ENCODE measurements at places on chromosomes 6 and 20.
A peak's percentile ranks its signal among the peaks of the same experiment; 100 is the strongest.

DNA sequence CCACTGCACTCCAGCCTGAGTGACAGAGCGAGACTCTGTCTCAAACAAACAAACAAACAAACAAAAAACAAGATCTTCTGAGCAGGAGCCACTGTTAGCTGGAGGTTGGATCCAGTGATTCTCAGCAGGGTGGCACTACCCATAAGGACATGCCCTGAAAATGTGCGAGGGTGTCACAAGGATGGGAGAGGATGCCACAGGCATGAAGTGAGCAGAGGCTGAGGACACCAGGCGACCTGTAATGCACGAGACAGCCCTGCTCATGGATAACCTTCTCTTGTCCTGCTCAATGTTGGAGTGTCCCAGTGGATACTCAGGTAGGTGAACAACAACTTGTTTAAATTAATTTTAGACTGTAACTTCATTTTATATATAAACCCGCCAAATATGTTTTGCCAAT lies 76.8 kb downstream of the KCNB1 start:
- no peak for DNase-seq

- no peak for DNase-seq
Observed at GRCh38 chr6:27406085-27406484, 17.5 kb downstream of the ZNF391 start.

GRCh38 chr6:80544976-80545722 lies 438.7 kb downstream of the BCKDHB start:
- DNase-seq, result no peak

DNA sequence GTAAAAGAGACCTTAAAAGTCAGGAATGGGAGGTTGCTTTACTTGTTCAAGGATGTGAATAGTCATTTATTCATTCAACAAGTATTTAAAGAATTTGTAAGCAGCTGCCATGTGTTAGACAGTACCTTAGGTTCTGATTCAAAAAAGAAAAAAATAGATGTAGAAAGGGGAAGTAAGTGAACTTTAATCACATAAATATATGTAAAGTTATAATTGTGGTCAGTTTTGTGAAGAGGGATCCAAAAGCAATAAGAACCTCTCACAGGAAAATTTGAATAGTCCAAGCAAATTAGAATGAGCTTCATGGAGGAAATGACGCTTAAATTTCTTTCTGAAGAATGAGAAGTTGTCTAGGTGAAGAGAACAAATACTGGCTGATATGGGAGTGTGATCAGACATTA lies 596.1 kb upstream of the CITED2 start:
- no peak for DNase-seq

DNA sequence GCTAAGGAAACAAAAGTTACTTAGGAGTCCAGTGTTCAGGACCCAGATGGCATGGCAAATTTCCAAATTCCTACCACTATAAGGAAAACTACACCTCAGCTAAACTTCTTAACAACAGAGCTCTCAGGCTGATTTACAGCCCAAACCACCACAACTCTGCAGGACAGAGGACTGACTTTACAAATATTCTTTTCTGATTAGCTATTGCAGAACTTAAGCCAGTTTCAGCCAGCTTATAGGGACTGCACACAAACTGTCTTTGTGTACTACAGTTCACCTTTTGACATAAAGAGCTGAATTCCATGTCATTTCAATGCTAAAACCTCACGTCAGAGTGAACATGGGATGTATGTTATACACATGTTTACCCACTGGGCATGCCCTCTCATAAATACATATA lies 305.4 kb downstream of the KHDRBS2 start:
- no peak for DNase-seq

- no peak for DNase-seq
Observed at GRCh38 chr20:1005452-1006027, 3.4 kb upstream of the RSPO4 start.

DNA sequence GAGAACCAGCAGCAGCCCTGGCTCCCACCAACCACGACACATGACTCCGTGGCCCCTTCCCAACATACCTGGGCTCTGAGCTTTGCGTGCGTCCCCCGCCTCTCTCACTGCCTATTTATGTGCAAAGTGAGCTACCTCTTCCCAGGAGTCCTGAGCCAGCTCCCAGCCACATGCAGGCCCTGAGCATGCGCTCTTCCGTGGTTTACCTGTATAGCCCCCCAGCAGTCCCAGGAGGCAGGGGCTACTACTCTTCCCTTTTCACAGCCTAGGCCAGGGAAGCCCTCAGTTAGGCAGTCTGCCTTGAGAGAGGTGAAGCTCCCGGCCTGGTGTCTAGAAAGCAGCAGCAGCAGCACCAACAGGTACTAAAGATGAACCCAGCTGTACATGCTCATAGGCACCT lies 114.8 kb upstream of the CDYL start:
- peak; percentile 46 for DNase-seq

DNA sequence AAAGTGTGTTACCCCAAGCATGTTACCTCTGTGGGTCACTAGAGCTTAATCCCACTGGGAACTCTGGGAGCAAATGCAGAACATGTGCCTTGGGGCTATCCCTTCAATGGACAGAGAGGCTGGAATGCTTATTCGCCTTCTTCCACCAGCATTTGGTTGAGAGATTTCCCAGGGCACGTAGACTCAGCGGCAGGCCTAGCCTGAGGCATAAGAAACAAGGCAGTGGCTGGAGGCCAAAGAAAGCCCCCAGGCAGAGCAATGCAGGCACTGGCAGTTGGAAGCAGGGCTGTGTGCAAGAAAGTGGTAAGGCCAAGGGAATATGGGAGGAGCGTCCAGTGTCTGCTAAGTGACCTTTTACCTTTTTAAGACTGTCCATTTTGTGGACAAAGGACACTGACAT lies 114.0 kb upstream of the FLRT3 start:
- DNase-seq, result no peak

- DNase-seq, result no peak
Observed at GRCh38 chr6:42025066-42025844, 25.1 kb upstream of the TAF8 start.

- no peak for DNase-seq
Observed at GRCh38 chr20:62025832-62026563, 39.7 kb downstream of the TAF4 start.

GRCh38 chr20:41570557-41570956 lies 47.6 kb downstream of the CHD6 start:
- no peak for DNase-seq

DNA sequence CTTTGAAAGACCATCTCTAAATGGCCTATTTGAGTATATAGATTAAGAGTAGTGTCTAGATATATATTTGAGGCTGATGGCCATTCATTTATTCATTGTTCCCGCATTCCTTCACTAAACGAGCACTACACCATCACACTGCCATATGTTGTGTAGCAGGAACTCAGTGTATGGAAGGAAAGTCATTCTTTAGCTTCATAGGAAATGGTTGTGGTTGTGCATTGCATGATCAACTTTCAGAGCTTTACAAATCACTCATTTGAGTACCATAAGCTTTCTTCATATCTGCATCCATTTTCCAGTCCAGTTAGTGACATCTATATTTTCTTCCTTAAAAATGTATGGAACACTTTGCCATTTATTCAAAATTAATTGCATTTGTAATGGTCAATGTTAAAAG lies 97.9 kb downstream of the ARID1B start:
- DNase-seq, result no peak

- no peak for DNase-seq
Observed at GRCh38 chr20:10634211-10634610, 39.6 kb downstream of the JAG1 start.

DNA sequence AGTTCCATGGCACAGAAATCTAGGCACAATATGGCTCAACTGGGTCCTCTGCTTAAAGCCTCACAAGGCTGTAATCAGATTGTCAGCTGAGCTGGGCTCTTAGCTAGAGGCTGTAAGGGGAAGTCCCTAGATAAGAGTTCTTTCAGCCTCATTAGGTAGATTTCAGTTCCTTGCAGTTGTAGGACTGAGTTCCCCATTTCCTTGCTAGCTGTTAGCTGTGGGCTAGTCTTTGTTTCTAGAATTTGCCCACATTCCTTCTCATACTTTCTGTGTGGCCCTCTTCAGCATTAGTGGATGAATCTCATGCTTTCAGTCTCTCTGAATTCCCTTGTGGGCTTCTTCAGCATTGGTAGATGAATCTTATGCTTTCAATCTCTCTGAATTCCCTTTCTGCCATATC lies 71.0 kb upstream of the MRAP2 start:
- no peak for DNase-seq

- DNase-seq, result no peak
Observed at GRCh38 chr6:3410385-3411360, 46.2 kb downstream of the SLC22A23 start.
